Stimulated activated CD8-positive, alpha-beta memory T cell treated with anti-CD3 and anti-CD28 coated beads, Interleukin-15, amount 100 ng/mL, for 1 hour (primary cell): ENCODE measurements at places on chromosomes 2 and 18.

GRCh38 chr2:62180975-62181374, 14.9 kb upstream of the B3GNT2 start:
- no peak for DNase-seq

DNA sequence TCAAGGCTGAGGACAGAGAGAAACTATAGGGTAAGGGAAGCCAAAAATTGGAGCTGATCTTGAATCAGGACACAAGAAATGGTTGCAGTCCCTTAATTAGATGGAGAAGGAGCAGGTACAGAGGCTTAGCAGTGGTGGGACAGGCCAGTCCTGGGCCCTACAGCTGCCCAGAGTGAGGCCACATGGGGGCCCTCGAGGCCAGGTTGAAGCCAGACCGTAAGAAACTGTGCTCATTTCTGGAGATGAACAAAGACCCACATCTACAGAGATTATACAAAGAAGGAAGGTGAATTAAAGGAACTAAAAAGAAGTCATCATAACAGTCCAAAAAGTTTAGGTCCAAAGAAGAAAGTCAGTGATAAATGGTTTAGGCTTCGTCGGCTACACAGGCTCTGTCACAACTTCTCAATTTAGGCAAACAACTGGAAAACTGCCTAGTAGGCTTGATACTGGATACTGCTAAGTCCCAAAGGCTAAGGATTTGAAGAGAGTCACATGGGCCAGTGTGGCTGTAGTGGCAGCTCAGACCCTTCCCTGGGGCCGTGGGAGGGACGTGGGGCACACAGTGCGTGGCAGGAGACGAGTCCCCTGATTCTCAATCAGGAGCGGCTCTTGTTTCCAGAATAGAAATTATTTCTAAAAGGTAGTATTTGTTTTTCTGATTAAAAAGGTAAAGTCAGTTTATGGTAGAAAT, 50.4 kb upstream of the CNGA3 start:
- no peak for DNase-seq

DNA sequence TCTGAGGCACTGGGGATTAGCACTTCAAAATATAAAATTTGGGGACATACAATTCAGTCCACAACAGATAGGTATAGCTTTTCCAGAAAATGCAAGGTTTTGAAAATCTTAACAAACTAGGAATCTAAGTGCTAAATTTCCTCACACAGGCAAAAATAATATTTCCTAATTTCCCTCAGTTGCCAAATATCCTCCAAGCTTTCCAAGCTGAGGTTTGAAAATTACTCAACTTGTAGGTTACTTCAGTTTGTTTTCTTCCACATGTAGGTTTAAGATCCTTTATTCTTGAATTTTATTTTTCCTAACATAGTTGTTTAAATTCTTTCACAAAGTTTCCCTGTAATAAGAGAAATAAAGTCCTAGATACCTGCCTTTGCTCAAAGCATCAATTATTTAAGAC, 192.9 kb upstream of the NRXN1 start:
- DNase-seq: no peak

DNA sequence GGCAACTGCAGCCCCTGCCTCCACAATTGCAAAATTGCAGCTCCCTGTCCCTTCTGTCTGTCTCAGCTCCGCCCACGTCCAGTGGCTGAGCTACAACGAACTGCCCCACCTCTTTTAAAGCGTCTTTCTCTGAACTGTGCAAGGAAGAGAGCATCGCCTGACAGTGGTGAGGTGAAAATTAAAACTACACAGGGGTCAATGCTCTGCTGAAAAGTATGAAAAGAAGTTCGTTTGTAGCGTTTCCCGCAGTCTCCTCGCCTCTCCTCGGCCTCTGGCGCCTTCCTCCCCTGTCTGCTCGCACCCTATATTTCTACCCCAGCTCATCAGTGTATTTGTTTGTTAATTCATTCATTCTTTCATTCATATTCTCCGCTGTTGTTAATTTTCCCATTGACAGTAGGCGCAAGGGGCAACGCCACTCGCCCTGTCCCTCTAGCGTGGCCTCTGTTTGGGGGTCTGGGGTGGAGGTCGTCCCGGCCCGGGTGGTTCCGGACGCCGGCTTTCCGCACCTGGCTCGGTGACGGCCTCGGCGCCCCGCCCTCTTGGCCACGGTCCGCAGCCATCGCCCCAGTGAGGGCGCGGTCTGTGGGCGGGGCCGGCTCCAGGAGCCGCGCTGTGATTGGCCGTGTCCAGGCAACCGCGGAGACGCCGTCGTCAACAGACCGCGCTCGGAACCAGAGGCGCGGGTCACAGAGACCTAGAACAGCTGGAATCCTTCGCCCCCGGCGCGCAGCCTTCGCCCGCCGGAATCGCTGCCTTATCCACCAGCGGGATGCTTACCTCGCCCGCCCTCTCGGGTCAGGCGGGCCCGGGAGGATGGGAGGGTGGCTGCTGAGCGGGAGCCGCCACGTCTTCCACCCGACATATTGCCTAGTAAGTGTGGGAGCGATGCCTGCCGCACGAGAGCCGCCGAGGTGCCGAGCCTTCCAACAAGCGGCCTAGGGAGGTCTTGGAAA, at the start of gene VWA3B:
VWA3B (plus strand) TSS at position 677 of the 956 bp plus-strand sequence. CDS start 5,926 bp downstream, outside the sequence.
- no peak for DNase-seq

DNA sequence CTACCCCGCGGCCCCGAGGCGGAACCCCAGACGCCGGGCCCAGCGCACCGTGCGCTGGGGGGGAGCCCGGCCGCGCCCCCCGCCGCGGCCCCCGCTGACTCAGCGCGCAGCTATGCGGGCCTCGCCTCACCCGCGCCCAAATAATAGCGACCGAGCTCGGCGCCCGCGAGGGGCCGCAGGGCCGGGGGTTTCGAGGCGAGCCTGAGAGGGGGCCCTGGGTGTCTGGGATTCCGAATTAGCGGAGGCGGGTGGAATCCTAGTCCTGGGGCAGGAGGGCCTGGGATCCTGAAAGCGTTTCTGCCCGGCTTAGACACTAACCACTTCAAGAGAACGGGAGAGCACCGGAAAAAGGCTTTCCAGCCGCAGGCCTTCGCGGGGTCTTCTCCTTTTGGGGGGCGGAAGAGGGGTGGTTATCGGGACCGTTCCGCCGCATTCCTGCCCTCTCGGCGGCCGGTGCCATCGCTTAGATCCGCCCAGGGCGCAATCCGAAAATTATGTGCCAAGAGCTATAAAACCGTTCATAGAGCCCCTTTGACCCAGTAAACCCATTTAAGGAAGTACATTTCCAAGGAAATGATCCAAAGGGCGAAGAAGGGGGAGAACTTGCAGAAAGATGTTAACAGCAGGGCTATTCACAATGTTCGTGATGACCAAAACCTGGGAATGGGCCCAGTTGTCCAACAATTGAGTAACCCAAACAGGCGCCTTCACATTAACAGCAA, 681 bp upstream of the ROCK2 start:
- DNase-seq: no peak
